ENCODE measurements at places on chromosomes 12 and 14. TPM values are rescaled to one million over a fixed set of nuclear protein-coding genes. Genes with fewer than 3 reads are reported as not detected.

TMBIM4 gene
- 92.9 TPM for total RNA-seq

CELA1 gene
- not detected for total RNA-seq

CNTN1 gene
- total RNA-seq = 28.6 TPM

NUAK1 gene
- total RNA-seq = 0.58 TPM

MFAP5 gene
- total RNA-seq = 88.7 TPM

Measured in stomach (tissue), 19 donors.